Activated naive CD4-positive, alpha-beta T cell treated with anti-CD3 and anti-CD28 coated beads for 36 hours (primary cell): ENCODE measurements at places on chromosomes 7 and 10. TPM values are rescaled to one million over a fixed set of nuclear protein-coding genes. Genes with fewer than 3 reads are reported as not detected.

EIF5AL1 gene
- total RNA-seq, result 3.5 TPM

EVX1 gene
- total RNA-seq, result not detected

SLC16A9 gene
- 0.86 TPM for total RNA-seq

SEMA3D gene
- total RNA-seq, result not detected

PNLIPRP1 gene
- not detected for total RNA-seq

IL2RA gene
- 471 TPM for total RNA-seq

PTEN gene
- total RNA-seq, result 30.4 TPM

SDK1 gene
- total RNA-seq, result 2.0 TPM

NPSR1 gene
- total RNA-seq, result not detected

CCDC7 gene
- total RNA-seq, result 8.9 TPM

CHRM2 gene
- total RNA-seq, result not detected

TAX1BP1 gene
- total RNA-seq, result 84.1 TPM

- no peak for DNase-seq
Observed at GRCh38 chr10:122665329-122665860, 34.3 kb downstream of the C10orf120 start.

DNA sequence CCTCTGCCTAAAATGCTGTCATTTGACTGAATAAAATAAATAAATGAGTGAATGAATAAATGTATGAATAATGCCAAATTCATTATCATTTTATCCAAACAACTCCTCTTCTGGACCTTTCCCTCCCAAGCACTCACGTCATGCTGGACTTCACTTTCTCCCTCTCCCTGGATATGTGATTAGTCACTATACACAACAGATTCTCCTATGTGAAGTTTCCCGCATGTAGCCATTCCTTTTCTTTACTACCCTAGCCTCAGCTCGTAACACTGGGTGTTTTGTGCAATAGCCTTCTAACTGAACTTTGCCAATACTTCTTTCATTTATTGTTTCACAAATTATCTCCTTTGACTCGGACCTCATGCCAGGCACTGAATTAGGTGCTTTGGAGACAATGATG, 87.6 kb upstream of the IL6 start:
- DNase-seq, result no peak

GRCh38 chr7:42580061-42580460, 331.8 kb downstream of the C7orf25 start:
- no peak for DNase-seq

DNA sequence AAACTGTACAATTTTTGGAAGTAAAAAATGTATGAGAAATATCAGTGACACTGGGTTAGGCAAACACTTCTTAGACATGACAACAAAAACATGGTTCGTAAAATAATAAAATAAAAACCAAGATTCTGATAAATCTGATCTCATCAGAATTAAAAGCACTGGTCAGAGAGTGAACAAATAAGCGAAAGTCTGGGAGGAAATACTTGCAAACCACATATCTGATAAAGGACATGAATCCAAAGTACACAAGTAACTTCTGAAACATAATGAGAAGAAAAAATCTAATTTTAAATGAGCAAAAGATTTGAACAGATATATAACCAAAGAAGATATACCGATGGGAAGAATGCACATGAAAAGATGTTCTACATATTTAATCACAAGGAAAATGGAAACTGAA, 91.5 kb downstream of the RTKN2 start:
- DNase-seq, result no peak

DNA sequence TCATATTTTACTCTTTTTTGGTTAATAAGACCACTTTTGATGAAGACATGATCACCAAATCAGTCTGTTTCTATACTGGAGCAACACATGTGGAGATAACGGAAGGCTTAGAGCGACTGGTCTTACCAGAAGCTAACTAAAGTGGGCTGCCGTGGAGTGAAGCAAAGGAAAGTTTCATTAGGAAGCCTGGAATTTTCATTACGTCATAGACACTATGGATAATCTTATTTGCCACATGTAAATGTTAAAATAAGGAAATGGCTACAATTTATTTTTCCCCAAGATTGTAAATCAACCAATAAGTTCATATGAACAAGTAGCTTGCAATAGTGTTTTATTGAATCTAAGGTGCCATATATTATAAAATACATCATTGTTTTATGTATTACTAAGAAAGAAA, 185.4 kb downstream of the PHTF2 start:
- no peak for DNase-seq

DNA sequence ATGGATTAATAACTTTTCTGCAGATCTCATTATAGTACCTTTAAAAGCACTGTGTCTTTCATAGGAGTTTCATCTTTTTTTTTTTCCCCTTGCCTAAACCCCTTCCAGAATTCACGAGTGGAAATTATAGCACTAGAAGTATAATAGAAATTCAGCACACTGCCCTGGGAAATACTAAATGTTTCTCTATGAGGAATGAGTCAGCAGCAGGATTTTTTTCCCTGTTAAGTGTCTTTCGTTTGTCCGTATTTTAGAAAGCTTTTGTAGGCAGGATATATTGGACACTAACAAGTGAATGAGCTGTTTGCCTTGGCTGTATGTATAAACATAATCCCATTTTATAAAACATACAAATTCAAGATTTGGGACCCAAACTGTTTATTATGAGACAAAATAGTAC, 105.8 kb downstream of the EXOC4 start:
- DNase-seq, result no peak

DNA sequence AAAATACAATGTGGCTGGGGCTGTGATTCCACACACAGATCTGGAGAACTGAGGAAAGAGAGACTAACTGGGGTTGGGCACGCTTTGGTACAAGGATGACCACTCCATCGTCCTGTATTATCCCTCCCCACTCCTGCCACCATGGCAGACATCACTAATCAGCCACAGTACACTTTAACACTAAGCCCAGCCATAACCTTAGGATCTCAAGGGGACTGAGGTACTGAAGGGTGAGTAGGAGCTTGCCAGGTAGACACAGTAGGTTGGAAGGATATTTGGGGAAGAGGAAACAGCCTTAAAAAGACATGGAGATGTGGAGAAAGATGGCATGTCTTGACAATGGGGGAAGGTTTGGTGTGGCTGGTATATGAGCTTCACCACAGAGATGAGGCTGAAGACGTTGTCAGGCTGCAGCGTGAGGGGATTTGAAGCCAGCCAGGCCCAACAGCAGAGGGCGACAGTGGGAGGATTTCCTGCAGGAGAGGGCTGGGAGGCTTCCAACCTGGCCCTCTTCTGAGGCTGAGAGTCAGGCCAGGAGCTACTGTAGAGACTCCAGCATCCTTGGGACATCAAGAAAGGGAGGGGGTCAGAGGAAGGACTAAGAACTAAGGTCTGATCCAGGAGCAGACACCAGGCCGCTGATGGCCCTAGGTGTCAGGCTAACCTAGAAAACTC, 58.6 kb upstream of the COL13A1 start:
- DNase-seq, result peak; percentile 52

DNA sequence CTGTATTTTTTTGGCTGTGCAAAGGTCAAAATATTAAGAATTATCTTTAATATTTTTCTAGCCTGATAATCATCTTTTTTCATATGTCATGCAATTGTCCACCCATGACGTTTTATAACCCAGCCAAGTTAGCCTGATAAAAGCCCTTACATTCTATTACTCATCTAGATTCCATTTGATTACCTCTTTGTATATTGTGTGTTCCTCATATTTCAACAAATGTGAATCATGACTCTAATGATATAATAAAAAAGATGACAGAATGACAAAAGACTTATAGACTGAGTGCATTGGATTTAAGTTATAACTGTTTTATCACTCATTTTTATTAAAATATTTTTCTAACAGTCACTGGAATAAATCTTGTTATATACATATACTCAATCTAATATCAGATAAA, 1560.0 kb upstream of the LRRTM3 start:
- no peak for DNase-seq

GRCh38 chr10:49220679-49221078, 32.5 kb upstream of the TMEM273 start:
- DNase-seq, result no peak

DNA sequence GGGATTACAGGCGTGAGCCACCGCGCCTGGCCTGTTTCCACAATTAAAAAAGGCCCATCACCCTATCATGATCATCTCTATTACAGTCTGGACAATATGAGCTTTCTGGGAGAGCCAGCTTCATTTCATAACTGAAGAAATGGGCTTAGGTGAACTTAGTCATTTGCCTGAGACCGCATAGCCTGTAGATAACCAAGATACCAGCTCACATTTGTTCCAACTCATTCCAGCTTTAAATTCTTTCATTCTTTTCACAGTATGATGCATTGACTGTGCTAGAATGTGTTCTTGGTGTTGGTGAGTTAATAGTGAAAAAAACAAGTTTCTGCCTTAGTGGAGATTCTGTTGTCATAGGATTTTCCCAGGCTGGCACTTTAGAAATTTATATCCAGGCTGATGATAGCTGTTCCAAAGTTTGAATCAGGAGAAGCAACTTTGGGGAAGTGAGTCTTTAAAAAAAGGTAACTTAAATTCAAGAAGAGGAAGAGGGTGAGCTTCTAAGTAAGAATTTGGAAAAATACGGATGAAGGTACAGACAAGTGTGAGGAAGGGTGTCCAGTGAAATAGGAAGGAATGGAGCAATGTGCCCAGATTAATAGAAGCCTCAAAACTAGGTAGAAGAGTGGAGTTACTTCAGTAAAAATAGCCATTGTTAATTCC, 2.1 kb upstream of the H2AZ2 start:
- no peak for DNase-seq

GRCh38 chr10:13834581-13835286, 248.0 kb downstream of the PRPF18 start:
- DNase-seq, result no peak

GRCh38 chr7:99789441-99790070, 5.6 kb upstream of the CYP3A4 start:
- DNase-seq, result no peak

- no peak for DNase-seq
Observed at GRCh38 chr7:77808517-77808916, 9.9 kb downstream of the PHTF2 start.
